NCI-H2081 (cell line): ENCODE measurements at places on chromosomes 1 and 21.
A peak's percentile ranks its signal among the peaks of the same experiment; 100 is the strongest.

DNA sequence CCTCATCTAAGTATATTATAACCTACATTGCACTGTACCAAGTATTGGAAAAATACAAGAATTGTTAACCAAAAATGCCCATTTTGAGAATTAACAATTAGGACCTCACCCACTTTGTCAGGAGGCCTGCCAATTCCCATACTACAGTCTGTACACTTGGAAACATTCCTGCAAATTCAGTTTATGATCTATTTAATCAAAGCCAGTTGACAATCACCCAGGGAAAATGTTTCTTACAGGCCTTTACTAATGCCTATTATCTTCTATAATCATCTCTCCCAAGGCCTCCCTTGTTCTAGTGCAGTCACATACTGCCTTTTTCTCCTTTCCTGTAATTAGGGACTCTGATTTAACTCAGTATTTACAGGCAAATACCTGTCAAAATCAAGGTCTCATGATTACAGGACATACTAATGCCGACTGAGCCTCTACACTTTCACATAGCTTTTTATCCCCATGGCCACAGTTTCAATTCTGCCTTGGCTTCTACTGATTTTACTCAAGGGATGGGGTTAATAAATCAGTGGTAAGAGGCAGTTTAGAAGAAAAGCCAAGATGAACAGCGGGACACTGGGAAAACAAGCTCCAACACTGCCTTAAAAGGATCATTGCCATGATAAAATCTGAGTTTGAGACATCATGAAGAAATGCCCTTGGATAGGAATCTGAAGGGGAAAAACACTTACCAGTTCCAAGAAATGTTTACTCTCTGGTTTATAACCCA, 338.7 kb downstream of the VAV3 start:
- DNase-seq = no peak

- no peak for DNase-seq
Observed at GRCh38 chr21:42974832-42975820, 764 bp downstream of the PKNOX1 start.

DNA sequence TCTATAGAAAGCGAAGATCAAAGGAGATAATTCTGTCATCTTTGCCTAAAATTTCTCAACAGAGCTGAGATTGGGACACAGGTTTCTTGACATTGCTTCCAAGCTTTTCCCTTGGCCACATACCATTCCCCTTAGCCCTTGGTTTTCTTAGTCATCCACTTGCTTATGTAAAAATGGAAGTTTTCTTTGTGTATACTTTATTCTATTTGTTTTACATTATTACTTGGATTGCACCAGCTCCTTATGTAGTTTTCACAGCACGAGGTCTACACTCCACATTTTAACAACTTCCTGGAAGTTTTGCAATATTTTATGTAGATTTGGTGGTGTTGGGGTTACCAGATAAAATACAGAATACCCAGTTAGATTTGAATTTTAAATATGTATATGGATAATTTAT, 129.8 kb downstream of the PLA2G4A start:
- DNase-seq = no peak

- peak; percentile 6 for DNase-seq
Observed at GRCh38 chr1:188089461-188089860, 1260.7 kb downstream of the PLA2G4A start.

- no peak for DNase-seq
Observed at GRCh38 chr1:41492341-41492848, 7.9 kb upstream of the EDN2 start.

GRCh38 chr1:154434346-154435085, 29.4 kb downstream of the IL6R start:
- no peak for DNase-seq

DNA sequence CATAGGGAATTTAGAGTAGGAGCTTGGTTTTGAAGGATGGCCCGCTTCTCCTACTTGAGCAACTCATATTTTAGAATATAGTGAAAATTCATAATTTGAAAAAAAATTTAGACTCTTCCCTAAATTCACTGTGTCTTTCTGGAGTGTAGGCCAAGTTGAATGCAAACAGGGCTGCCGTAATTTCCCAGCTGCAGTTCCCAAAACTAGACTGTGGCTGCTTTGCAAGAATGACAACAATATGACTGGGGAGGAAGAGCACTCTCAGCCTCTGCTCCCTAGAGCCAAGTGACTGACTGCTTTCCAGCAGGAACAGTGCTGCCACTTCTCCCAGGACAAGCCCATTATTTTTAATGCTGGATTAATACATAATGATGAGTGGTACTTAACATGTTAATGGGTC, 209.0 kb downstream of the RHOU start:
- no peak for DNase-seq

- DNase-seq = no peak
Observed at GRCh38 chr1:117612517-117613248, 6.8 kb downstream of the TENT5C start.

- DNase-seq = no peak
Observed at GRCh38 chr1:103230061-103230460, 121.7 kb upstream of the COL11A1 start.
